ENCODE measurements at places on chromosomes 16 and 17.

GRCh38 chr17:3918372-3919122 lies 2.3 kb upstream of the P2RX1 start:
- no peak for DNase-seq

GRCh38 chr17:194828-195602 lies 13.6 kb upstream of the DOC2B start:
- DNase-seq, result no peak

DNA sequence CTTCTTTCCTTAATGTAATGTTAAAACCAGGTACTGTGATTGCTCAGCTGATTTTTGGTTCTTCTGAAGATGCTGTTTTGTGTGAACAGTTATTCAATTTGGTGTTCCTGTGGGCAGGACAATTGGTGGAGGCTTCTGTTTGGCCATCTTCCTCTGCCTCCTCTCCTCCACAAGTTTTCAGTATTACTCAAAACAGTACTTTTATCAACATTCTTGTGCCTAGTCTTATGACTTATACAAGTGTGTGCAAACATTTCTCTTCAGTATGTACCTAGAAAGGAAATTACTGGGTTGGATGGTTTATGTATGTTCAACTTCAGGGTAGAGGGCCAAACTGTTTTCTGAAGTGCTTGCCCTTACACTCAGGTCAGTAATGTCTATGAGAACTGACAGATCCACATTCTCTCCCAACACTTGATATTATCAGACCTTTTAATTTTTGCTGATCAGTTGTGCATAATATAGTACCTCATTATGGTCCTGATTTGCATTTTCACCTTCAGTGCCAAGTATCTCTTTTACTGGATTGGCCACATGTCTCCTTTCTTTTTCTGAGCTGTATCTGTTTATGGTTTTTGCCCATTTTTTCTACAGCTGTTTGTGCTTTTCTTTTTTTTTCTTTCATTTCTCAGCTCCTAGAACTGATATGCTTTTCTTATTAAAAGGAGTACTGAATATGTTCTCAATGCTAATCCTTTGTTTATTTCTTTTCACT lies 50.9 kb downstream of the ERCC4 start:
- no peak for DNase-seq

DNA sequence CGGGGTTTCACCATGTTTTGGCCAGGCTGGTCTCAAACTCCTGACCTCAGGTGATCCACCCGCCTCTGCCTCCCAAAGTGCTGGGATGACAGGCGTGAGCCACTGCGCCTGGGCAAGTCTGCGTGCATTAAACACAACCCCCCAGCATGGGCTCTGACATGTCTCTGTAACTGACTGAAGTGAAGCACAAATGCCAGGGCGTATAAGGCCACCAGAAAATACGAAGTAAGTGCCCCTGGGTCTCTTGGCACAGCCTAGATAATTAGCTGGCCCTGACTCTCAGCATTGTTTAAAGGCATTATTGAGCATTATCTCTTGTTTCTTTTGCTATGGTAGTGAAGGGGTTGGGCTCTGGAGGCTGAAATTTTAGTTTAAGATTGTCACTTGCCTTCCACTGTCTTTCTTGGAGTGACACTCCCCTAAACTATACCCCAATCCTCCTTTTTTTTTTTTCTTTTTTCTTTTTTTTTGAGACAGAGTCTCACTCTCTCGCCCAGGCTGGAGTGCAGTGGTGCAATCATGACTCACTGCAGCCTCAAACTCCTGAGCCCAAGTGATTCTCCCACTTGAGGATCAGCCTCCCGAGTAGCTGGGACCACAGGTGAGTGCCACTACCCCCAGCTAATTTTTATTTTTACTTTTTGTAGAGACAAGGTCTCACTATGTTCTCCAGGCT lies 8.2 kb upstream of the SEC14L1 start:
- no peak for DNase-seq

DNA sequence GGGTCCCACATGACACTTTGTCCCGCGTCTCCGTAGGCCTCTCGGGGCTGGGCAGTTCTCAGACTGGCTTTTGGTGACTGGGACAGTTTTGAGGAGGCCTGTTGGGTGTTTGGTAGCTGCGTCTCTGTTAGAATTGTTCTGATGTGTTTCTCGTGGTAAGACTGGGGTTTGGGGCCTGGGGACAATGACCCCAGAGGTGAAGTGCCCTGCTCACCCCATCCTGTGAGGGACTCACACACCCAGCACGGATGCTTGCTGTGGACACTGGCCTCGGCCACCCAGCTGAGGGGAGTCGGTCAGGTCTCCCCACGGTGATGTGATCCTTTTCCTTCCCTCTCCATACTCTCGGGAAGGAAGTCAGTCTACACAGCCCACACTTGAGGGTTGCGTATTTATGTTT lies 50.3 kb downstream of the METRNL start:
- no peak for DNase-seq

Measured in Caki2 (cell line).